HuH-7.5 (cell line): ENCODE measurements at places on chromosomes 2 and 18.

GRCh38 chr2:85831735-85832134 lies 57.1 kb downstream of the ST3GAL5 start:
- no peak for DNase-seq

DNA sequence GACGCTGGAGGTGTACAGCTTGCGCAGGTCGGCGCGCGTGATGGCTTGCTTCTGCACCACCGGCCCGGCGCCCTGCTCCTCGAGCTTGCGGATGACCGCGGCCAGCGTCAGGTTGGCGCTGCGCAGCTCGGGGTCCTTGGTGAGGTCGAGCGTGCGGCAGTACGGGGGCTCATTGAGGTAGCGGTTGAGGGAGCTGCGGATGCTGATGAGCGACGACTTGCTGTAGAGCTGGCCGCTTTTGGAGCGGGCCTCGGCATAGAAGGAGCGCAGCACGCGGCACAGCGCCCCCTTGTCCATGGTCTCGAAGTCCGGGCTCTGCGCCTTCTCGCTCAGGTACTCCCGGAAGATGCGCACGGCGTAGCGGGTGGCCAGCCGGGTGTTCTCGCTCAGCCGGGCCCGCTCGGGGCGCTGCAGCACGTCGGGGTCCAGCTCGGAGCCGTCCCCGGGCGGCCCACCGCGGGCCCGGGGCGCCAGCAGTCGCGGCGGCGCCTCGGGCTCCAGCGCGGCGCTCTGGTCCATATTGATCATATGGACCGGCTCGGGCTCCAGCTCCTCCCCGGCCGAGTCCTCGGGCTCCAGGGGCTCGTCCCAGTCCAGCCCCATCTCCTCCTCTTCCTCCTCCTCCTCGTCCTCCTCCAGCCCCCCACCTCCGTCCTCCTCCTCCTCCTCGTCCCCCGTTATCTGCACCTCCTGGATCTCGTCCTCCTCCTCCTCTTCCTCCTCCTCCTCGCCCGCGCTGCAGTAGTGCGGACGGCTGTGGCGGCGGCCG lies 523 bp downstream of the KCTD1 start:
- peak; percentile 63 for DNase-seq

DNA sequence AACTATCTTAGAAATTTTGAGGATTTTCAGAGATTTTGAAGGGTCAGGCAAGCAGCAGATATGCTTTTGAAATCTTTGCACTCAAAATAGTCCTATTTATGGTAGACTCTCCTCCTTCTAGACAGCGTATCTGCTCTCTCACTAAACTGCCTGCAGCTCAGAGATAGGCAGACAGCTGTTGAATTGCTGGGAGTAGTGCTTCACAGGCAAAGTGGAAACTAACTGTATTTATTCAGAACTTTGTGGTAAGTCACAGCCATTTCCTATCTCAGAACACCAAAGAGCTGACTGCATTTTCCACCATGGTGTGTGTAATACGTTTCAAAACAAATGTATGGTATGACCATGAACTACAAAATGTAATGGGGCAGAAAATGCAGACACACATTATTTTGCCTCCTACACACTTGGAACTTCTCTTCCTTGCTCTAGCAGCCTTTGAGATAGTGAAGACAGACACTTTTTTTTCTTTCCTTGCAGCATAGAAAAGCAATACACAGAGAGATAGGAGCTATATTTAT lies 352.4 kb downstream of the LRP1B start:
- no peak for DNase-seq

GRCh38 chr2:53173698-53174455 lies 593.7 kb upstream of the CHAC2 start:
- DNase-seq = no peak

DNA sequence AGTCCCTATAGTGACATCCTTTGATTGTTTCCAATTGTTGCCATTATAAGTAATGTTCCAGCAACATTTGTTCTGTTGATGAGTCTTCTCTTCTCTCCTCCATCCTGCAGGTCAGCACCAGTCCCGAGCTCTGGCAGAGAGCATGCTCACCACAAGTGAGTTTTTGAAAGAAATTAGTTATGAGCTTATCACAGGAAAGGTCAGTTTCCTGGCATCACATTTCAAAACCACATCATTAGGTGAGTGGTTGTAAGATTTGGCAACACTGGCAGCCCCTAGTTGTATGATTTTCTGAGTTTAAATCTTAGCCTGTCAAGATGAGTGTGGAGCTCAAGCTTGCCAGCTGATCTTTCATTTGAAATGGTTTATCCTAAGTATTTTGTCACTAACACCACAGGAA lies 149.6 kb downstream of the ESCO1 start:
- no peak for DNase-seq

- DNase-seq = no peak
Measured at GRCh38 chr2:221044781-221045180, 527.3 kb downstream of the EPHA4 start.

- DNase-seq = no peak
Measured at GRCh38 chr2:60548845-60549237, 4.6 kb downstream of the BCL11A start.

DNA sequence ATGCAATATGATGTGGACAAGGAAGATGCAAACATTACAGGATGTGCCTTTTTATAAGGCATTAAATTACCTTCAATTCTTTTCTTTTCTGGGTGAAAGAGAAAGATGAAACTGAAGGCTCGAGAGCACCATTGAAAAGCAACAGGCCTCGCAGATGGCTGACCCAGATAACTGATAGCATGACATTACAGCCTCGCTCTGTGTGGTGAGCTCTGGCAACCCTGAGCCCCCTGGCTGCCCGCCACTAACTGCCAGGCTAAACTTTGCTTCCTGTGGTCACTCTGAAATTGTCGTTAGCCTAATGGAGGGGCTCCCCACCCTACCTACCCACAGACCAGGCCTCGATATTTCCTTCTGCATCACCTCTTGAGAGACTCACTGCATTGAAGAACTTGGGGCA lies 516.8 kb upstream of the FANCL start:
- no peak for DNase-seq

GRCh38 chr2:102832789-102833188 lies 71.0 kb downstream of the TMEM182 start:
- no peak for DNase-seq

- no peak for DNase-seq
Measured at GRCh38 chr2:145268931-145269330, 749.0 kb upstream of the ZEB2 start.
